HFF-Myc (cell line): ENCODE measurements at places on chromosomes 5 and 9.

GRCh38 chr5:159976921-159977320 is 32.0 kb upstream of the TTC1 start:
- no peak for DNase-seq

GRCh38 chr9:2928411-2928810 is 84.5 kb upstream of the PUM3 start:
- no peak for DNase-seq

DNA sequence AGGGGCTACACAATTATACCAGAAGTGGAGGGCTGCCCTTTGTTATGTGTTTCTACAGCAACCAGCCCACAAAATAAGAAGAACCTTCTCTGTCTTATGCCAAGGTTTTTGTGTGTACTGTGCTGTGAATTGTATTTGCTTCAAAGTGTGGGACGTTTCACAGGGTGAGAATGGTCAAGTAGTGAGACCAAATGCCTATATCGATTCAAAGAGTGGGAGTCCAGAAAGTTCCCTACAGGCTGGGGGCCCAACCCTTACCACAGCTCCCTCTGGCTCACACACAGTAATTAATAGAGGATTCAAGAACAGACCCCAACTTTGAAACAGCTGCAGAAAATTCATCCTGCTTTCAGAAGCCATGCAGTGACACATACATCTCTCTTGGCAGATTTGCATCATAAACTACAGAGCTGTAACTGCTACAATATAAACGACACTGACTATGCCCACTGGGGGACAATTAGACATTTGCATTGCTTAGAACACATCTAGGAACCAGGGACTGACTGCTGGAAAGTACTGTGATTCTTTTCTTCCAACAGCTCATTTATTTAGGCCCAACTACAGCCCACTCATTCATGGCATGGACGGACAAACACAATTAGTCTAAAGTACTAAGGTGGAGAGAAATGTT is 12.8 kb downstream of the ENC1 start:
- no peak for DNase-seq

- DNase-seq = no peak
Measured at GRCh38 chr9:80550181-80550580, 978.4 kb downstream of the TLE4 start.

- DNase-seq = no peak
Measured at GRCh38 chr5:10420932-10421331, 20.7 kb upstream of the ROPN1L start.

DNA sequence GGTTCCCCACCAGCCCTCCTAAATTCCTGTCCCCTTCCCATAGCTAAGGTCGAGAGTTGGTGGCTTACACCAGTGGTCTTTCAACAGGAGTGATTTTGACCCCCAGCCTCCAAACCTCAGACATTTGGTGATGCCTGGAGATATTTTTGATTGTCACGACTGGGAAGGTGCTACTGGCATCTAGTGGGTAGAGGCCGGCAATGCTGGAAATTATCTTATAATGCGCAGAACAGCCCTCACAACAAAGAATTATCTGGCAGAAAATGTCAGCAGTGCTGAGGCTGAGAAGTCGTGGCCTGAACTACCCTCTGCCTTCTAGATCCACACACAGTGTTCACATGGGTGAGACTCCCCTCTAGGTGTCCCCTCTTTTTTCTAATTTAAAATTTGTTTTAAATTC is 69.6 kb downstream of the IL31RA start:
- DNase-seq = no peak

- no peak for DNase-seq
Measured at GRCh38 chr5:93665648-93666047, 75.8 kb downstream of the POU5F2 start.

DNA sequence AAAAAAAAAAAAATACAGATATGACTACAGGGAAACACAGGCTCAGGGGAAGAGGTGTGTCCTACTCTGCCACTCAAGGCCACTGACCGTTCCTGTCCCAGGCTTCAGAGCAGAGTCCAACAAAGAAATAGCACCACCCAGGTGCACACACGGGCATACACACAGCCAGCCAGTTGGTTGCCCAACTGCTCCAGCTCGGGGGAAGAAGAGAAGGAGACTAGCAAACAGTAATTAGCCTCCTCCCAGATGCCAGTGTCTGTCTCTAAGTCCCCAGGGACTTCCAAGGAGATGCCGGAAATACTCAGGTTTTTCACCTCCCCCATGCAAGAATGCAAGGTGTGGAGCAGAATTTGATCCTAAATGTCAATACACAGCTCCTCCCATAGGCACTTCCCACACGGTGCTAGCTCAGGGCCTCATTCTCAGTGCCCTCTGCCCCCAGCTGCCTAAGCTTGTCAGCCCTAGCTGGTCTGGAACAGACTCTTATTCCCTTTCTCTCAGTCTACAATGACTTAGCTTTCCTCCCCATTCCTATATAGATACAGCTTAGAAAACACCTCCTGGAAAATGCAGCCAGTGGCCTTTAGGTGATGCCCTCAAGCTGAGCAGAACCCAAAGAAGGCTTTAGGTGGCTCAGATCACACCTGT is 1.7 kb downstream of the MYORG start:
- no peak for DNase-seq

- no peak for DNase-seq
Measured at GRCh38 chr9:27732494-27732893, 159.2 kb upstream of the C9orf72 start.

GRCh38 chr9:107087222-107087621 is 195.9 kb upstream of the RAD23B start:
- no peak for DNase-seq

GRCh38 chr5:114101153-114101552 is 260.7 kb upstream of the KCNN2 start:
- peak; percentile 43 for DNase-seq
